Ecto neural progenitor cell (in vitro differentiated cells): ENCODE measurements at places on chromosomes 6 and 20.

DNA sequence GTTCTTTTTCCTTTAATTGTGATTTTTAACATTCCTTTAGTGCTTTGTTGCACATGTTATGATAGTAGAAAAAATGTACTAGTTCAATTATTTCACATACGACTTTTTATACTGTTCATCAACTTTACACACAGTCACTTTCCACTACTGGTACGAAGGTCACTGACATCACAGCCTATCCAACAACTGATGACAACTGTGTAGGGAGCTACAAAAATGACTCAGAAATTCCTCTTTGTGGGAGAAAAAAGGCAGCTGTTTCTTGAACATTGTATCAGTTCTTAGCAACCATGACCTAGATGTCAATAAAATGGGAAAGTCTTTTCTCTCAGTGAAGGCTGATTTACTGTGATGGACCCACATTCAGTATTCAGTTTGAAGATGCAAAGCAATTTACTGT is 7.0 kb upstream of the ID4 start:
- no peak for DNase-seq

- DNase-seq: no peak
These were observed 125.8 kb downstream of the VEGFA start for GRCh38 chr6:43895656-43896328.

- DNase-seq: peak; percentile 69
These were observed 129.4 kb downstream of the TRIM27 start for GRCh38 chr6:28794175-28795002.

DNA sequence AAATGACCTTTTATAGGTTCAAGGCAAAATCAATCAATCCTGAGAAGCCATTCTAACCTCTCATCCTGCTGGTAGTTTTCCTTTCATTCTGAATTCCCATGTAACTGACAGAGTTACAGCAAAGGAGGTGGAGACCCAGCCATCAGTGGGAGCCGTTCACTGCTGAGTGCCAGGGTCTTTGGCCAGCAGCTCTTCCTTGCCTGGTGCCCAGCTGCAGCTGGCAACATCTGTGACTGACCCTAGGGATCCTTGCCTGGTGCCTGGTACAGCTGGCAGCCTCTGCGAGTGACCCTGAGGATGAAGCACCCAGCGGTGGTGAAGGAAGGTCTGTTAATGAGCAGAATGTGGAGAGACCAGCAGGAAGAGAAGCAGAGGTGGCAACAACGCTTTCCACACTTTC is 314.6 kb downstream of the THBS2 start:
- no peak for DNase-seq

- DNase-seq: no peak
These were observed 164.2 kb upstream of the ATXN1 start for GRCh38 chr6:16925461-16925860.
